ENCODE measurements at places on chromosomes 3 and 15.
A peak's percentile ranks its signal among the peaks of the same experiment; 100 is the strongest.

GRCh38 chr3:193621127-193621526 lies 28.1 kb downstream of the OPA1 start:
- no peak for DNase-seq

GRCh38 chr3:3074551-3075257 lies 35.5 kb downstream of the IL5RA start:
- DNase-seq, result no peak

DNA sequence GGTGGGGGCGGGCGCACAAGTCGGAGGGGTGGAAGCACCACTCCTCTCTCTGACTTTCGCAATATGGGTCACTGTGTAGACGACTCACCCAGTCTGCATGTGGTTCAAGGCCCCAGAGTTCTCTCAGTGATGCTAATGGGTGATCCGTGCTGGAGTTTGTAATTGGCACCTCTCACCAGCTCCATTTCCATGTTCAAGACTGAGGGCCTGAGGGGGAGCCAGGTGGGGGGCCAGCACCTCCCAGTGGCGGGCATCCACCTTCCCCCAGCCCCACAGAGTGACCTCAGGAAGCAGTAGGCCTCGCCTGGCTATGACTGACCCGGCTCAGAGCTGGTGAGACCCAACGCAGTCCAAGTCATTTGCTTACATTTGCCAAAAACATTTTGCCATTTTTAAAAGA lies 230.0 kb upstream of the ST8SIA2 start:
- no peak for DNase-seq

DNA sequence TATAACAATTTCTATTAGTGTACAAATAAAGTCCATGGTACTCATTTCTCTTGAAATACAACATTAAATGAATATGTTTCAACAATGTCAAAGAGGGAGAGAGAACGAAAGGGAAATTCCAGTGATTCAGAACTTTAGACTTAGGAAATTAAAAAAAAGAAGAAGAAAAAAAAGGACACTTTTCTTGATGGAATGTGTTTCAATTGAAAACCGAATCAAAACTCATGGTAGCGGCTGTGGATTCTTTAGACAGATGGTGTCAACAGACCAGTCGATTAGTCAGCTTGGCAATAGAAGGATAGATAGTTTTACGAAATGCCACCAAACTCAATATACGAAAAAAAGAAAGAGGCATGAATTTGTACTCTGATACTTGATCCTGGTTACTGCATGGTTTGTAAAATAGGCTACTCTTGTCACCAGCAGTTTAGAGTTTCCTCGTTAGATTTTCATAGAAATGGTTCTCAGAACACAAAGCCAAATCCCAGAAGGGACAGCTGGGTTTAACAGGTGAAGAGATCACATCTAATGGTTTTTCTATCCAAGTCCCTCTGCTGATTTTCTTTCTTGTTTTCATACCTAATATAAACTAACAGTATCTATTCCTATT lies 793.5 kb downstream of the ROBO1 start:
- DNase-seq, result no peak

DNA sequence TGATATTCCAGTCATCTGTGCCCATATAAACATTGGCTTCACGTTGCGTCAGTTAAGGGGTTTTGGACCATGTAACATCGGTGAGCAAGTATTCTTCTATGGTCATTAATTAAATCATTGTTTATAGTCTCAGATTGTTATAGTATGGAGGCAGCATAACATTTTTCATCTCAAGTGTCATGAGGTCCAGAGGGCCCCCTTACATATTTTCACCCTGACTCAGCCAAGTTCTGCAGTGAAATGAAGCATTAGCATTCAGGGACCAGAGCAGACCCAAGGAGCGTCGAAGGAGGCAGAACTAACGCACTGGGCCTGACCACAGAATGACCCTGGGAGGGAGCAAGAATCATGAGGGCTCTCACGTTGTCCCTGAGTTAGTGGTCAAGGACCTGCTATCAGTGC lies 171.5 kb downstream of the LRTM1 start:
- no peak for DNase-seq

- peak; percentile 46 for DNase-seq
Observed at GRCh38 chr15:98983334-98983733, 24.3 kb downstream of the PGPEP1L start.

GRCh38 chr15:42267286-42267685 lies 5.7 kb upstream of the GANC start:
- DNase-seq, result no peak

GRCh38 chr15:86201313-86202008 lies 121.8 kb downstream of the AGBL1 start:
- no peak for DNase-seq

- DNase-seq, result no peak
Observed at GRCh38 chr3:137525471-137525870, 238.6 kb upstream of the SOX14 start.

- DNase-seq, result no peak
Observed at GRCh38 chr15:73605759-73606436, 27.3 kb downstream of the NPTN start.

DNA sequence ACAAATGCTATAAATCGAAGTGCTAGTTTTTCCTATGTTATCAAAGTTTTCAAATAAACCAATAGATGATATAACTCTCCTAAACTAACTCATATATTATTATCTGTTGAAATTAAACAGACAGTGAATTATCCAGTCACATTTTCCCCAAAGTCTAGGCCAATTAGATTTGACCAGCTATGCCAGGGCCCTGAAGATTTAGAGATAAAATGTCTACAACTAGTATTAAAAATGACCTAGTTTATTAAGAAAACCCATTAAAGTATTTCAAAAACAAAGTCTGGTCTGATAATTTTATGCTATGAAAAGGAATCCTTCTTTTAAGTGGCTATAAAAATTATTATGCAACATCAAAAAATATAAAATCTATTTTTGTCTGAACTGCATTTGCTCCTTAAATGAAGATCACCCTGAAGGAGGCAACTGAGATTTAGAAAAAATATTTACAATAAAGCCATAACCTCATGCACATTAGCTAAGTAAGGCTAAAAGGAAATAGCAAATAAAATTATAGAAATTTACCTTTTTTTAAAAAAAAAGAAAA lies 83.4 kb upstream of the MEX3B start:
- no peak for DNase-seq

DNA sequence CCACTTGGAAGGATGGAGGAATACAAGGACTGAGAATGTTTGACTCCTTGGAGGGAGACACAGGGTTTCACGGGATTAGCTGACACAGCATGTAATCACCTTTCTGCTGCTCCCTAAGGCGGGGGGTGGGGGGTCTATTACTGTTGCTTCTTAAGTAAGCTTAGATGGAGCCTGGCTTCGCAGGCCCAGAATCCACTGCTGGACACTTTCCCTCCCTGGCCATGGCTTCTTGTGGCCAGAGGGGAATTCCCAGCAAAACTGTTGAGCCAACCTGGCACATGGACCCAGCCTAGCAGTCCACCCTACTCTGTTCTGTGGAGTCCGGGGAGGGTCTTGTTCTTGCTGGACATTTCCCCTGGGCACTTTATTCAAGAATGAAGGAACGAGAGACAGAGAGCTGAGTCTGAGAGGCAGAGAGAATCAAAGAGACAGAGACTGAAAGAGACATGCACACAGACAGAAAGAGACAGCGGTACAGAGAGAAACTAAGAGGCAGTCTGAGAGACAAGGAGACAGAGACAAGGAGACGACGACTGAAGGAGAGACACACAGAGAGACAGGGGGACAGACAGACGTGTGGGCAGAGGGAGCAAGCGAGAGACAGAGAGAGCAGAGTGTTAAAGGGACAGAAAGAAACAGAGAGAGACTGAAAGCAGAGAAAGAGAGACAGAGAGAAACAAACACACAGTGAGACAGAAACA lies 55.6 kb upstream of the DLG1 start:
- DNase-seq, result no peak

GRCh38 chr3:156840826-156841689 lies 14.9 kb downstream of the LEKR1 start:
- DNase-seq, result no peak

DNA sequence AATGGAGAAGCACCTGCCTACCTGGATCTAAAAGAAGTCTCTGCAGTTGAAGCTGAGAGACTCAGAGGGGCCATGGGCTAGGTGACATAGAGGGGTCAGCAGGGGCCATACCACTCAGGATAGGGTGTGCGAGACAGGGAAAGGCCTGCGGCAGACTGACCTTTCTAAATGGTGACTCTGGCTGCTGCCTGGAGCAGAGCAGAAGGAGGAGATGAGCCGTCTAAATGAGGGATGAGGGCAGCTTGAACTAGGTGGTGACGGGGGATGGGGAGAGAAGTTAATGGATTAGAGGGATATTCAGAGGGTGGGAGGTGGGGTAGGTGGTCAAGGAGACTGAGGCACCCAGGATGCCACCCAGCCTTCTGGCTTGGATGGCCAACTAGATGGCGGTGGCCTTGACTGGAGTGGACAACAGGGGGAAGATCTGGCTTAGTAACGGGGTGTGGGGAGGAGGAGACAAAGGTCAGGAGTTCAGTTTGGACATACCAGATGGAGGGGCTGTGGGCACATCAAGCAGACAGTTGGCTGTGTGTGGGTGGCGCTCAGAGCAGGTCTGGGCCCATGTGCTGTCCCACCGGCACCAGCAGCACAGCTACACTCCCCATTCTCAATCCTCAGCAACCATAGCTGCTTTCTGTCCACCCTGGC lies 3.2 kb upstream of the ITIH1 start:
- no peak for DNase-seq

- DNase-seq, result no peak
Observed at GRCh38 chr15:56725386-56725785, 7.9 kb downstream of the ZNF280D start.

DNA sequence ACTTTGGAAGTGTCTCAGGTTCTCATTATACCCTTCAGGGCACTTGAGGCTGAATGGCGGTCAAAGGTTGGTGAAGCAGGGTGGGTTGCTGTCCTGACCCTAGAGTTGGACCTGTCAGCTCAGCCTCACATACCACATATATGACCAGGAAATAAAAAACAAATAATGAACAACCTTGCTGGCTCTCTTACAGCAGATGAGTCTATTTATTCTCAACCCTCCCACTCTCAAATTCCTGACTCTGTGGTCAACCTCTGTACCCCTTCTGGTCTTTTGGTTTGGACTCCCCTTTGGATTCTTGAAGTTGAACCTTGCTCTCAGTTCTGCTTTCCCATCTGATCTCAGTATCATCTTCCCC lies 16.9 kb downstream of the PPP2R3A start:
- DNase-seq, result no peak

DNA sequence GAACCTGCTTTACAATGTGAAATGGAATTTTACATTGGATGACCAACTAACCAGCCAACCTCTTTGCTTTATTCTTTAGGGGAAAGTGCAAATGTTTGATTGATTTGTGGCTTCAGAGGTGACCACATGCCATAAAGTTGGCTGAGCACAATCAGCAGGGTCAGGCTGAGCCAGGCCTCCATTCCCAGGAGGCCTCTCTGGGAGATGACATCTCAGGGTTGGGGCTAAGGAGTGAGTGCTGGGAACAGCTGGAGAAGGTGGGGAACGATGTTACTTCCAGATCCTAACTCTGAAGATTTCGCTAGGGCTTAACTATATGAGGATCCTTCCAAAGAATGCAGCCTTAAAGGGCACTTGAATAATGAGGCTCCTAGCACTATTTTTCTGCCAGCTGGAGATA lies 131.7 kb downstream of the ATP10A start:
- DNase-seq, result no peak

DNA sequence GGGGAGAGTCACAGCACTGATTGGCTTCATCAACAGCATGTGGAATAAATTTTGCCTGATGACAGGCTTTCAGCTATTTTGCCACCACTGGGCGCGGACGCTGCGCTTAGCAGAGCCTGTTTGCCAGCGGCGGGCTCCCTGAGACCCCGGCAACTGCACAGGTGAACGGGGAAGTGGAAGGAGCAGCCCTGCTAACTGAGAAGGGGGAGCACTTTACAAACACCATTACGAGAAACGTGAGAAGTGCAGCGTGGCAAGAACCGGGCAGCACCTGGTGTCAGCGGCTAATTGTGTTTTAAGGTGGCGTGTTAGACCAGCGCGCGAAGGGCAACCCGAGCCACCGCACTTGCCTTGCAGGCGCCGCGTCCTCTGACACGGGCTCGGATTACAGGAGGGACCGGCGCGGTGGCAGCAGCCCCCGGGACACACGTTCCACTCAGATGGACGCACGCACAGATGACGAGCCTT lies 307.8 kb upstream of the ARRDC4 start:
- DNase-seq, result no peak

- no peak for DNase-seq
Observed at GRCh38 chr15:79641841-79642240, 209.7 kb downstream of the MINAR1 start.

DNA sequence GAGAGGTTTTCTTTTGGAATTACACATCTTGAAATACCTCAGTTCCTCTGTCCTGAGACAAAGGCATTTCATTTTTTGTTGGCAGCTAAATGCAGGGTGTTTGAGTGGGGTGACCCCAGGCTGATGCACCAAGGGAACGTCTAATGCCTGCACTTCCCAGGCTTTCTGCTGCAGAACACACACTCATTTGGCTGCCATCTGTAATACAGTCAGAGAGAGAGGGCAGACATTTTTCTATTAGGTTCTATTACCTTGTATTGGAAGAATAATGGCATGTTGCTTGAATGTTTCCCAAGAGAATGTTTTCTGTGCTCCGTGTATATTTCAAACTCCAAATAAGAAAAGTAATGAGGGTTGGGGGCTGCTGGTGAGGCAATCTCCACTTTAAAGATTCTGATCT lies 87.1 kb downstream of the PTPRG start:
- no peak for DNase-seq

DNA sequence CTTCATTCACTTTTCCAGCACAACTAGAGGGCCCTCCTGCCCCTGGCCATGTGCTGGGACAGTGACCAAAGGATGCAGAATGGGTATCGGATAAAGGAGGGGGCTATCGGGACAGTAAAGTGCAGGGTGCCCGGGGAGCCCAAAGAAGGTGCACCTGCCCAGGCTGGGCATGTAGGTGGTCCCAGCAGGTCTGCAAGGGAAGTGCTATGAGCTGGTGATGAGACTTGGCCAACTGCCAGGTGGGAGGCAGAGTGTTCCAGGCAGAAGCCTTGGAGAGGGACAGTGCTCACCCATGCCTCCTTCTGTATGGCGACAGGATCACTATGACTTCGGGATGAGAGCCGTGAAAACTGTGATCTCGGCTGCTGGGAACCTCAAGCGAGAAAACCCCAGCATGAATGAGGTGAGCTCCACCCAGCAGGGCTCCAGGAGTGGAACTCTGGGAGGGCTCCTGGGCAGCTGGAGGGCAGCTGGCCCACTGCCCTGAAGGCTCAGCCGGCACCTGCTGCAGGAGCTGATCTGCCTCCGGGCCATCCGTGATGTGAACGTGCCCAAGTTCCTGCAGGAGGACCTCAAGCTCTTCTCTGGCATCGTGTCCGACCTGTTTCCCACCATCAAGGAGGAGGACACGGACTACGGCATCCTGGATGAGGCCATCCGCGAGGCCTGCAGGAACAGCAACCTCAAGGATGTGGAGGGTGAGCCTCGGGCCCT lies 48.4 kb downstream of the DNAH1 start:
- no peak for DNase-seq

DNA sequence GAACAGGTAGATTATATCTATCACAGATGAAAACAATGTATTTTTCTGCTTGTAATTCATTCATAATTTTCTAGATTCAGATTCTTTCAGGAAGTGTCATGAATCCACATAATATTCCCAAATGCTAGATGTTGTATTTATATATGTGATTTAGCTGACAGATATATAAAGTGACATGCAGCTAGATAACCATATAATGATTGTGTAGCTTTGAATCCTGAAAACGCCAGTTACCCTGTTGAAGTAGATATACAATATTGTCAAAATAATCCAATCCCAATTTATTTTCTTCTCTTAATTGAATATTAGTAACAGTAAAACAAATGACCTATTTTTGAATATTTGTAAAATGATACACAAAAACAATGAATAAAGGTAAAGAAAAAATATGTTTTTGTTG lies 738.4 kb downstream of the CADM2 start:
- no peak for DNase-seq

- DNase-seq, result no peak
Observed at GRCh38 chr3:141280690-141281089, 49.1 kb downstream of the PXYLP1 start.

Measured in suppressor macrophage treated with lipopolysaccharide for 1 hour (primary cell).